ENCODE measurements at places on chromosomes 4 and X.

DNA sequence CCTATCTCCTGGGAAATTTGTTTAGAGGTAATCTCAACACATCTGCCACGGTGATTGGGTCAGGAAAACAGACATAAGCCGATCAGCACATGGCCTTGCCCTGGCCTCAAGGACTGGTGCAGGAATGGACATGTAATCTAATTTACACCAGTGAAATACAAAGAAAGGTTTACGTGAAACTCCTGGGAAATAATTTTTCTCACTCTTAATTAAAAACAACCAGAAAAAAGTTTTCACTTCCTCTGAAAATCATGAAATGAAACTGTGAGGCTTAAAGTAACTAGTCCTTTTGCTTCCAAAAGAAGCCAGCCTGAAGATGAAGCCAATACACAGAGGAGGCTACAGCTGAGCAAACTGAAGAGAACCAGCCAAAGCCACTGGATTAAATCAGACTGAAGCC lies 154.1 kb upstream of the FAM241A start:
- DNase-seq: no peak

DNA sequence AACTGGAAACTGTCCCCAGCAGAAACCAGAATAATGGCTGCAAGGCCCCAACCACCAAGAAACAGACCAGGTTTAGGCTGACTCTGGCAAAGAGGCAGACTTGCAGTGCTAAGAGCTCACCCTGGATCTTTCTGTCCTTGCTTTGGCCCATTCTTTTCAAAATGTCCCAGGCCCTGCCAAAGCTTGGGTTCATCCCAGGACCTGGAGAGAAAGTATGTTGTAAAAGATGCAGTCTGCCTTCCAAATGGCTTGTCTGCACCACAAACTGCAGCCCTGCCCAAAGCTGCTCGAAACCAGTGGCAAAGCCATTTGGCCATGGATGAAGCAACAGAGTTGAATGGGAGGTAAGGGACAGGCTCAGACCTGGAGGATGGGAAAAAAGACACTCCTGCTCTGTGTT lies 38.0 kb upstream of the LNX1 start:
- peak; percentile 41 for DNase-seq

- no peak for DNase-seq
Measured at GRCh38 chrX:17161991-17162390, 213.0 kb upstream of the NHS start.

- no peak for DNase-seq
Measured at GRCh38 chr4:801436-802124, 24.3 kb downstream of the CPLX1 start.

DNA sequence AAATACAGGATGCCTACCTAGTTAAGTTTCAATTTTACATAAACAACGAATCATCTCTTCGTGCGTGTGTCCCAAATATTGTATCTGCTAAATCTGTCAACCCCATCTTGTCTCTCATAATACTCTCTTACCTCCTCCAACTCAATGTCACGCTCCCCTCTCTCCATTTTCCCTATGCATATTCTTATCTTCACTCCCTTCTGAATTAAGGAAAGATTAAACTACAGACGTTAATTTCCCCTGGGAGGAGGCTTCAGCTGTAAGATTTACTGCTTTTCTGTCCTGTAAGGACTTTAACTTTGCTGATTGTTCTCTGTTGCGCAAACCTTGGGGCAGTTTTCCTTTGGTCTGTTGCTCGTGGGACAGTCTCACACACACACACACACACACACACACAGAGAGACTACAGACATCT lies 455 bp upstream of the ABCB7 start:
- DNase-seq: peak; percentile 38

GRCh38 chr4:1008840-1009541 lies 2.4 kb upstream of the FGFRL1 start:
- no peak for DNase-seq

DNA sequence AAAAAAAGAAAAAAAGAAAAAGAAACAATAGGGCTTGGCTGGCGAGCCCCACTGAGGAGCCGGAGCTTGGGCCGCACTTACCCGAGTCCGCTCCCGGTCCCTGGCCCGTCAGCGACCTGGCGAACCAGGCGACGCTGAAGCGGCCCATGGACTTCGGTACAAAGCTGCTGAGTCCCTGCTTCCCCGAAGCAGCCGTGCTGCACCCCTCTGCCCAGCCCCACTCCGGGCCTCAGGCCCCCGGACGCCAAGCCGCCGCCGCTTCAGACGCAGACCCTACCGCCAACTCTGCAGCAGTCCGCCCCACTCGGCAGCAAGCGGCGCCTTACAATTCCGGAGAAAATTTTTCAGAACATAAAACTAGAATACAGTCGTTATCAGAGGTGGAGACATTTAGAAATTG lies 300.5 kb downstream of the OPHN1 start:
- DNase-seq: no peak

DNA sequence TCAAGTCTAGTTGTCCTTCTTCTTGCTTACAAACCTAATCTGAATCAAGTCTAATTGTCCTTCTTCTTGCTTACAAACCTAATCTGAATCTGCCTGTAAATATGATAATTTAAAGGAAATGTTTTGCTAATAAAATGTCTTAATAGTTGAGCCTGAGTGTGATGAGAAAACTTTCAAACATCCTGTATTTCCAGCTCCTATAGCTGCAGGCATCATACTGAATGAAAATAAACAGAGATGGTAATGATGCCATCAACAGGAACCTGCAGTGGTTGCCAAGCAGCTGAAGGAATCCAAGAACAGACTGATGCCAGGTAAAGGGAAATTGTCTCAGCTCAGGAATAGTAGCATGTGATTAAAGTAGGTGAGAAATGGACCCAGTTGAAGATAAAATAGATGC lies 156.1 kb upstream of the IRS4 start:
- DNase-seq: no peak

DNA sequence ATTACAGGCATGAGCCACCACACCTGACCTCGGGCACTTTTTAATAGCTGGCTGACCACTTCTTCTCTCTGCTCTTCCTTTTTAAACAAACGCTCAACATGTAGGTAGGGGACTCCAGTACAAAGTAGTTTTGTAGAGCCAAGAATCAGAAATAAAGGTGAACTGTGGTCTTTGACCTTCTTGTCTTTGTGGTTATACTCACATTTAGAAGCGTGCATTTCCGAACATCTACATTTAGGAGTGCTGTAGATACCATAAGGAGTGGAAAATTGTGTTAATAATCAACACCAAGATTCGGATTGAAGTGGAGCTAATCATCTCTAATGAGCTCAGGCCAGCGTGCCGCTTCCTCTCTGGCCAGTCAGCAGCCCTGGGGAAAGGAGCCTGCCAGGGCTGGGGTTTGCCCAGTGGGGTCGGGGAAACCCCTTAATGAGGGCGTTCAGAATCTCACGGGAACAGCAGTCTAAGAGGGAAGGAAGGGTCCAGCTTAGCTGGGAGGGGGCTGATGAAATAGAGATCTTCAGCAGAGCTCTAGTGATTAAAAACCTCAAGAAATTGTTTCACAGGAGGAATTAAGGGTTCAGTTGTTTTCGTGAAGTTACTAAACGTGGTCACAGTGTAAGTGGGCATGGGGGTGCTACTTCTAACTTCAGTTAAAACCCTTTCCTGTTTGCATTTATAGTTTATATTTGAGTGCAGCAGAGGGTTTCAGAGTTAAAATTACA lies 81.2 kb downstream of the GAB1 start:
- DNase-seq: no peak

GRCh38 chr4:108751321-108751720 lies 11.5 kb downstream of the ETNPPL start:
- DNase-seq: no peak
